Stimulated activated CD4-positive, alpha-beta T cell treated with anti-CD3 and anti-CD28 coated beads, Interleukin-2, amount 100 ng/mL, for 24 hours (primary cell): ENCODE measurements at places on chromosomes 7 and 10.

DNA sequence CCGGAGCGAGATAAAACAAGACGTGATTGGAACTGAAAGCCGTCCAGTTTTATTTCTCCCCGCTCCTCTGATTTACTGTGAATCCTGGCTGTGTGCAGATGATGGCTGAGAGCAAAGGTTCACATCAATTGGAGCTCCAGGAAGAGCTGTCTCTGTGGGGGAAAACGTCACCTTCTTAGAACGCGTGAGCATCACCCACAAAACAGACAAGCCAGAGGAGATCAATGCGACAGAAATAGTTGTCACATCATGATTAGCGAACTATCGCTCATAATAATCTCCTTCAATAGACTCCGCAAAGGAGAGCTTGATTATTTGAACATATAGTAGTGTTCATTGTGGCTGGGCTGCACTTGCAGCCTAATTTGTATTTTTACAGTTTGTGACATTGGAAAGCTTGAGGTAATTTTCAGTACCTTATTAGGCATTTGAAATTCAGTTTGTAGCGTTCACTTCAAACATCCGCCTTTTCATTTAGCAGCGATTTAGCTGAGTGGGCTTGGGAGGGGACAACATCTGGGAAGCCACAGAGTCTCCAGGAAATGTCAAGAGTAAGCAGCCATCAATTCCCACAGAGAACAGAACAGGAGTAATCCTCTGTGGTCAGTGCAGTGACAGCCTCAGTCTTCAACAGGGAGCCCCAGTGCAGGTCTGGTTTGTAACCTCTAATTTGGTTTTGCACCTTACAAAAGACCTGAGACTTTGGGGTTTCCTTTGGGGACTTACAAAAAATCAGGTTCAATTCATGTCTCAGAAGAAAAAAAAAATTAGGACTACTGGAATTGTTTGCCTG lies 276.8 kb upstream of the PFKP start:
- DNase-seq = no peak

- no peak for DNase-seq
These were observed 15.6 kb downstream of the ASB4 start for GRCh38 chr7:95501261-95501832.

GRCh38 chr7:6307762-6308161 lies 35.3 kb upstream of the CYTH3 start:
- DNase-seq = no peak

GRCh38 chr7:82049891-82050533 lies 280.2 kb upstream of the HGF start:
- DNase-seq = no peak

- DNase-seq = no peak
These were observed 546.4 kb upstream of the FZD8 start for GRCh38 chr10:36188461-36188860.
